ENCODE measurements at places on chromosomes 16 and 17. TPM values are rescaled to one million over a fixed set of nuclear protein-coding genes. Genes with fewer than 3 reads are reported as not detected.

PRSS22 gene
- total RNA-seq = not detected

CLEC18A gene
- 0.03 TPM for total RNA-seq

DERL2 gene
- 53.2 TPM for total RNA-seq

- DNase-seq = no peak
Observed at GRCh38 chr17:15255713-15256454, 9.2 kb downstream of the PMP22 start.

- DNase-seq = no peak
Observed at GRCh38 chr16:83136419-83136818, 509.6 kb downstream of the CDH13 start.

DNA sequence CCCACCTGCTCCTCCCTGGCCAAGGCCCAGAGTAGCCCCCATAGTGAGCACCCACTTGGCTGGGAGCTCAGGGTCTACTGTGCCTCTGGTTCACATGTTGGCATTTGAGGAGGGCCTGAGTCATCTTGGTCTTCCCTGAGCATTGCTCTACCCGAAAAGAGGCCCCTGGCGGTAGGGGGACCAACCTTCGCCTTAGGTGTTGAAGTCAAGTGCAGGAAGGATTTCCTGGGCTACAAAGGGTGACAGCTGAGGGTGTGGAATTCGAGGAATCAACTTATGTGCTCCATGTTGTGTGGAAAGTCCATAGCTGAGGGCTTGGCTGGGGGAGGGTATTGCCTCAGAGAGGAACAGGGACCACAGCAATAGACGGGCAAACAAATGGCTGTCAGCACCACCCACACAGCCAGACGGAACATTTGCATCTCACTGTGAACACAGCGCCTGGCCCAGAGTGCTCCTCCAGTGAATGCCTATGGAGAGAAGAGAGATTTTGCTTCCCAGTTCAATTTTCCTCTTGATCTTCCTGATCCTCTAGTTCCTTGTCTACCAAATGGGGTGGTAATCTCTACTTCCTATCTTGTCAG lies 35.6 kb upstream of the NGFR start:
- no peak for DNase-seq

DNA sequence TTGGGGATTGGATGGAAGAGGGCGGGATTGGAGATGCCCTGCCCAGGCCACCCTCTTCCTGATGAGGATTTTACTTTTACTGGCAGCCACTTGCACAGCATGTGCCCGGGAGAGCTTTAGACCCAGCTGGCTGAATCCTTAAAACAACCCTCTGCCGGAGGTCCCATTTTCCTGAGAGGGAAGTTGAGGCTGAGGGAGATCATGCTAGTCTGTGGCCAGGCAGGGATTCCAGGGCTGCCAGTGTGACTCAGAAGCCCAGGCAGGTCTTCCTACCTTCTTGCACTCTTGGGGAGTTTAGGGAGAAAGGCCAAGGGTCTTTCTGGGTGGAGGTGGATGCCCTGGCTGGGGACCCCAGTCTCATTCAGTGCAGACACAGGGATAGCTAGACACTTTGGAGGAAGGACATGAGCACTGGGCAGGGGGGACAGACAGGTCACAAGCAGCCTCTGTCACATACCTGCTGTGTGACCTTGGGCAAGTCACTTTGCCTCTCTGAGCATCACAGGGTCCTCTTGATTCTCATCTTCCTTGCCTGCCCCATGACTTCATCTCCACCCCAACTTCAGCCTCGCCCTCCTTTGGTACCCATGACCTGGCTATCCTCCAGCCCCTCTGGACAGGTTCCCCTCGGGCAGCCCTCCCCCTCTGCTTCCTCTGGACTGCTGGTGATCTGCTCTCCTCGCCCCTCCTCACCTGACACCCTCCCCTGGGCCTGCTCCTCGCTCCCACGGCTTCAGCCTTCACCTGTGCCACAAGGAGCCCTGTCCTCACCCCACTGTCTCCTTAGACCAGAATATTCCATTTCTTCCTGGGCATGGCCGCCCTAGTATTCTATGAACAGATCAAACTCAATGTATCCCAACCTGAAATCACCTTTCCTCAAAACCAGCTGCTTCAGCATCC lies 11.3 kb upstream of the DCAF7 start:
- no peak for DNase-seq

- peak; percentile 72 for DNase-seq
Observed at GRCh38 chr17:40307001-40307730, 1.8 kb upstream of the RARA start.

- no peak for DNase-seq
Observed at GRCh38 chr17:36212966-36213365, 2.1 kb downstream of the CCL4L2 start.
